ENCODE measurements at places on chromosomes 2 and 18.

DNA sequence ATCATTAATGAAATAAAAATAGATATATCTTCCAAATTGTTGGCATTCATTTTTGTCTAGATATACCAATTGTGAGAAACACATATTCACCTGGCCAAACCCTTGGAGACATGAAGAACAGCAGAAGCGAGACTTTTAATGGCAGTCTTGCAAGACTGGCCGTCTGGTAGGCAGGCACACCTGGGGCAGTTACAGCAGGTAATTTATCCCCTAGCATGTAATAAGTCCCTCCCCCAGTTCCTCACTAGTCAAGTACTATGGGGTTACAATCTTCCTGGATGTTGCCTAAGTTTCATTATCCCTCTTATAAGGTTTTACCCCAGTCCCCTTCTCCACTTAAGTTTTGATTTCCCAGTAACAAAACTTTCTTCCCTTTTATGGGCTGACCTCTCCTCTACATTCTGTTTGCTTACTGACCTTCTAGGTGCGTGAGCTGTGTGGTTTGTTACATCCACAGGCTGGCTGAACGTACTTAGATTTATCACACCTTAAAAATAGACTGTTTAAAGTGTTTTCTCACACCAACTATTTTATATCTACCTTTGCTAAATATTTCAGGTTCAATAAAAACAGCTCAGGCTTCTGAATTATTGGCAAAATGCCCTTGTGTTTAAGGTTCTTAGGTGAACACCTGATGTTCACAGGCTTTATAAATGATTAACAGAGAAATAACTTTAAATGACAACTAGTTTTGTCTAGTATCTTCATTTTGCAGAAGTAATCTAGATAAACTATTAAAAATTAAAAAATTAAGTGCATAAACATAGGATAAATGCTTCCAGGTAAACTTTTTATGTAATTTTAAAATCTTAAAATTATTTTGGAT lies 365.0 kb upstream of the TFPI start:
- DNase-seq, result no peak

DNA sequence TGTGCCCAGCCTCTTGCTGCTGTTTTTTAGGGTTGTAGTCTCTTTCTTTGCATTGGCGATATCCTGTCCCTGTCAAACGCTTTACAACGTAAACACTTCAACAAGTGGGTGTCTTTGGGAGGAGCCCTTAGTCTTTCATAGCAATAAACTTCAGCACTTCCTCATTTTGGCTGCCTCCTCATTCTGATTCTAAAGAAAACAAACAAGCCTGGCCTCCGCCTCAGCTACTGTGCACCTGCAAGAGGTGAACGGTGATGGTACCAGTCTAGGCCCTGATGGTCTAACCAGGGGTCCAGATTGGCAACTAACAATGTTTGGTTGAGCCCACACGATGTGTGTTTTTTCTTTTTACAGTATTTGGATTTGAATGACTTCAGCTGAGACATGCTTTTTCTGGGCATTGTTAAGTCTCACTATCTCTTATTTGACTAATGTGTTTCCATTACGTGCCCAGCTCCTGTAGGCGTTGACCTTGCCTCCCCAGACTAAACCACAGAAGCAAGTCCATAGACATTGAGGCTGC lies 53.2 kb upstream of the CUL3 start:
- DNase-seq, result peak; percentile 15

- peak; percentile 76 for DNase-seq
These were observed 921 bp downstream of the VAPA start for GRCh38 chr18:9914584-9915290.

DNA sequence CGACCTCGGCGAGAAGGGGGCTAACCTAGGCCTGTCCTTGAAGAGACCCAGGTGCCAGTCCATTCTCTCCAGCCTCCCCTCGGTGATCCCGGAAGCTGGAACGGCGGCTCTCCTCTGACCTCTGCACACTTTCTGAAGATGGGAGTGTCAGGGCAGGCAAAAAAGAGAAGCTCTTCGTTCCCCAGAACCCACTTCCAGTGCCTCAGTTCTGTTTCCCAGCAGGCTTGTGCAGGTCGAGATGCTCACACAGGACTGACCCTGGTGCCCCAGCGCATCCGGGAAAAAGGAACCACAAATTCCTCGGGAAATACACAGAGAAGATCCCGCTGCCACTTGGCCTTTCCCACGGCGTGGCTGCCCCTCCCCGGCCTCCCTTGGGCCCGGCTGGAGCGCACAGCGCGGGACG lies 681 bp upstream of the PTPN18 start:
- DNase-seq, result no peak

DNA sequence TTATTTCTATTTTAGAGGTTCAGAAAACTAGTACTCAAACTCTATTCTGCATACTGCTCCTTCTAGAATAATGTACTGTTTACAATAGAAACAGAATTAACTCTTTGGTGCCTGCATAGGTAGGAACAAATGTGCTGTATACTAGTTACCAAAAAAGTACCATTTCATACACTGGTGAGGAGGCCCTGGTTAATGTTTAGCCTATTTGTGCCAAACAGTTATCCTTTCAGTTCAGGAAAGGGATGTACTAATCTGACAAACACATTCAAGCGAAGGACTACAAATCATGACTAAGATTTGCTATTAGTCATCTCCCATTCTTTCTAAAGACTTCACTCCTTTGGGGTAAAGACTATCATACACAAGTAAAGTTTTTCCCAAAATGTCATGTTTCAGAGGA lies 47.4 kb downstream of the EXOC6B start:
- no peak for DNase-seq

DNA sequence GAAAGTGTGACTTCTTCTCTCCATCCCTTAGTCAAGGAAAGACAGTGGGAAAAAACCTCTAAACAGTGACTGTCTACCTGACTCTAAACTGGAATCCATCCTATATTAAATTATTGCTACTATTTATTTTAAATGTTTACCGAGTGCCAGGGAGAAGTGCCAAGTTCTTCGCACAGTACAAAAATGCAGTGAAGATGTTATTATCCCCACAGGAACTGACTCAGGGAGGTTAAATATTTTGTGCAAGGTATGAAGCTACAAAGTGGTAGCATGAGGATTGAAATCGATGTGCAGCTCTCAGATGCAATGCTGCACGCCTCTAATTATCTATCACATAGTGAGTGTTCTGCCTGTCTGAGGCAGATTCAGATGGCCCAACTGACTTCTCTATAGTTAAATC lies 91.1 kb downstream of the MEP1B start:
- no peak for DNase-seq

- DNase-seq, result no peak
These were observed 6.3 kb upstream of the NEU4 start for GRCh38 chr2:241802421-241803318.

- no peak for DNase-seq
These were observed 73.1 kb downstream of the MBD2 start for GRCh38 chr18:54151376-54151775.

GRCh38 chr18:50696929-50697328 lies 122.9 kb downstream of the MRO start:
- DNase-seq, result no peak

DNA sequence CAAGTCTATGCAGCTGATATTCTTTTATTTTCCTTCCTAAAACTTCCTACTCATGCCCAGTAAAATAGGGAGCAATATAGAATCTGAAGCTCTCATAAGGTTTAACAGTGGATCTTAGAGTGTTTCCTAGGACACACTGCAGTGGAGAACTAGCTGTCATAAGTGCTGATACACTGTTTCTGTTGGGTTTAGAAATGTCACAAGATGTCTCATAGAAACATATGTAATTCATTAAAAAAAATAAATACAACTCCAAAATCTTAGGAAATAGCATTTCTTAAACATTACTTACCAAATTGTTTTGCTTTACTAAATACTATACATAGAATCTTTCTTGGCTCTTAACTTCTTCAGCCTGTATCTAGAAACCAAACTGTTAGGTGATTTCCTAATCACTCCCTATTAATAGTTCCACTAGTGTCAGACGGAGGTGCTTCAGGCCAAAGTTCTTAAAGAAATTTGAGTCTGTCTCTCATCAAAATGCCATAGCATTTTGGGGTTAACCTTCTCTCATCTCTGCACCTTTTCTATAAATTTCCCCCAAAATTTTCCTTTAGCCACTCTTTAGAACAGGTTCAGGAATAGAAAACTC lies 93.7 kb downstream of the CERKL start:
- DNase-seq, result no peak

- DNase-seq, result no peak
These were observed 407.0 kb downstream of the SUCLG1 start for GRCh38 chr2:84052043-84052442.

DNA sequence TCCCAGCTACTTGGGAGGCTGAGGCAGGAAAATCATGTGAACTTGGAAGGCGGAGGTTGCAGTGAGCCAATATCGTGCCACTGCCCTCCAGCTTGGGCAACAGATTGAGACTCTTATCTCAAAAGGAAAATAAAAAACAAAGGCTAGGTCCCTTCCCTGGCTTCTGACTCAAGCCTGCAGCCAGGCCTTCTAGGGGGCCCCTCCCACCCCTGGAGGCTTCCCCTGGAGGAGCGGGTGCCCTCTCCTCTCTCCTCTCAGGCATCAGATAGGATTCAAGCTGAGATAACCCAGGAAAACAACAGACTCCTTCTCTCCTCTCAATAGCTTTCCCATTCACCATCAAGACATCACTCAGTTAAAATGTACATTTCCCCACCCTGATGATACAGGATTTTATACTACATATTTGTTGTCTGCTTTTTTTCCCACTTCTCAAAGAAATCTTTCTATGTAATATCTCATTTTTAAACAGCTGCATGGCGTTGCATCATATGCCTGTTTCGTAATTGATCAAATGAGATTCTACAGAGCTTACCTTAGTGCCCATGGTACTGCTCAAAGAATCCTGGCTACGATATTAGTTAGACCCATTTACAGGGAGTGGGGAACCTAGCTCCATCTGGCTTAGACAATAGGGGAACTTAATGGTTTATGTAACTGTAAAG lies 20.6 kb upstream of the C2orf72 start:
- DNase-seq, result no peak

DNA sequence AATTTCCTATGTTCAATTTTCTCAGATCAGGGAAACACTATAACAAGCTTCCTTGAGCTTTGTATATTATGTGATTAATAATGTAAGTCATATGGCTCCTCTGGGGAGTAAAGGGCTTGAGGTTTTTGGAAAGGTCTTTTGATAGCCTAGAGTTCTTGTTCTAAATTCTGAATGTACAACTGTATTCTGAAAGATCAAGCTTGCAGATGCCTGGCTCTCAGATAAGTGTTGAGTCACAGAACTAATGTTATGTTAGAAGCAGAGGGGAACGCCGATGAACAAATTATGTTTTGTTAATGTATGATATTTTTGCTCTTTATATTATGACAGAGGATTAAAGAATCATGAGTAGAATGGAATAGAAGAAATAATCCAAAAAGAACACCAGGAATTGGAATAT lies 170.1 kb downstream of the RPRM start:
- DNase-seq, result no peak

DNA sequence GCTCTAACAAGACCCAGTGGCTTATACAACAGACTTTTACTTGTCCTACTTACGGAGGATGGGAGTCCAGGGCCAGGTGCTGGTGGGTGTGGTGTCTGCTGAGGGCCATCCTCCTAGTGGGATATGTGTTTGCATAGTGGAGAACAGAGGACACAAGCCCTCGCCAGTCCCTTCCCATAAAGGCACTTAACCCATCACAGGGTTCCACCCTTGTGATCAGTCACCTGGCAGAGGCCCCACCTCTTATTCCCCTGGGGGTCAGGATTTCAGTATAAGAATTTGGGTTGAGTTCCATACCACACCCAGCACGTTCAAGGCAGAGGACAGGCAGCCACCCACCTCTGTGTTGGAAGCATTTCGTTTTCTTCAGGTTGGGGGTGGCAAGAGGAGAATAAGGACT lies 259.0 kb downstream of the AGAP1 start:
- DNase-seq, result no peak

DNA sequence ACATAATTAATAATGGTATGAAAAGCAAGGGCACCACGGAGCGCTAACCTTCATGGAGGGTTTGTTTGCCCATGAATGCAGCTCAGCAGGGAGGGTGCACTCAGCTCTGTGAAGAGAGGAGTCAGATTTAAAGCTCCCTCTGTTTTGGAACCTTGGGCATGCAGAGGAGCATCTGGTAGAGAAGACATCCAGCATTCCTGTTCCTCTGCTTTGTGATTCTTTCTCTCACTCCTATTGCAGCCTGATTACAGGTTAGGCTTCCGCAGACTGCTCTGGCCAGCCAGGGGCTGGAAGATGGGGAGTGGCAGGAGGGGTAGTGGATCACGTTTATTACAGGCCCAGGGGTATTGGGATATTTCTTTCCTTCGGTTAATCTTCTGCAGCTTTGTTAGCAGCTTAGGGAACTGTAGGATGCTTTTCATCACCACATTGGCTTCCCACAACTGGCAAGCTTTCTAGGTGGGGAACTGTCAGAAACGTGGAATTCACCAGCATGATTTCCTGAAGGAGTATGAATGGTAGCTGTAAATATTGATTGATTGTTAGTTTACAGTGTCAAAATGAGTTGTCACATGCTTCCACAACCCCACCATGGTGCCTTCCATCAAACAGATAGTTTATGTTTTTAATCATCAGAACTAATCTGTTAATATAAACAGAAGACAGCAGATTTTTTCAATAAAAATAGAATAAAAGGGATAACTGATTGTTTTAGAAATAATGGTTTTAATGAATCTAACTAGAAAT lies 201.1 kb downstream of the VAPA start:
- no peak for DNase-seq

GRCh38 chr2:63581298-63581961 lies 6.8 kb downstream of the WDPCP start:
- DNase-seq, result no peak

- peak; percentile 23 for DNase-seq
These were observed 25.3 kb upstream of the MFSD6 start for GRCh38 chr2:190382851-190383250.

DNA sequence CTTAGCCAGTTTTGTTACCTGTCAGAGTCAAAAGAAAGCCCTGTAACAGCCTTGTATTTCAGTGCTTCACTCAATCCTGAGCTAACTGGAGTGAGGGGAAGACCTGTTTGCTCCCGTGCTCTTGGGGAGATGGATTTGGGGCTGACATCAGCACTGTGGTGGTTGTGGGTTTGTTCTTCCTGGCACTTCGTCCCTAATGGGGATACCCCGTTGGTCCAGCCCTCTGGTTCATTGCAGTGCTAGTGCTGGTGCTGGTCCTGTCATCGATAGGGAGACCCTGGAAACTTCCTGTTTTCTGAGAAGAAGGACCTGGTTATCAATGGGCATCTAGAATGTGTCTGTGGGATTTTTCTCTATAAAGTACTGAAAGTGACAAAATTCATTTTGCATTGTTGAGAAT lies 205.4 kb downstream of the ZNF407 start:
- no peak for DNase-seq

DNA sequence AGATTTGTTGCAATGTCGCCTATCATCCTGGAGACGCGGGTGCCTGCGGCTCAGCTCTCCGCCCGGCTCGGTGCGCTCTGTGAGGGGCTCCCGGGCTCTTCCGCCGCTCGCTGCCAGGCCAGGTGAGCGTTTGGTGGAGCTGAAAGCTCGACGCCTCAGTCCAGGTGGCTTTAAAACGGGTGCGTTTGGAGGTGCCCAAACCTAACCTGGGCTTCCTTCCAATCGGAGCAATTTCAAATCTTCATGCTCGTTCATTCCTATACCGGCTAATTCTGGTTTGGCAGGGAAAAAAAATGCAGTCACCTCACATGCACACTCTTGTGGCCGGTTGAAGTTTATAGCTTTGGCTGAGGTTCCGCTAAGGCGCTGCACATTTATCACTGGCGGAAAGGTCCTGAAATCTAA lies at the start of gene SLC16A14:
TSS of gene SLC16A14 (minus strand) at position 274 of the 405 bp plus-strand sequence. CDS start 9,572 bp downstream, outside the sequence.
- no peak for DNase-seq

- DNase-seq, result no peak
These were observed 158.3 kb downstream of the PRPF40A start for GRCh38 chr2:152559008-152559407.
